ENCODE measurements at places on chromosomes 11 and 22.

DNA sequence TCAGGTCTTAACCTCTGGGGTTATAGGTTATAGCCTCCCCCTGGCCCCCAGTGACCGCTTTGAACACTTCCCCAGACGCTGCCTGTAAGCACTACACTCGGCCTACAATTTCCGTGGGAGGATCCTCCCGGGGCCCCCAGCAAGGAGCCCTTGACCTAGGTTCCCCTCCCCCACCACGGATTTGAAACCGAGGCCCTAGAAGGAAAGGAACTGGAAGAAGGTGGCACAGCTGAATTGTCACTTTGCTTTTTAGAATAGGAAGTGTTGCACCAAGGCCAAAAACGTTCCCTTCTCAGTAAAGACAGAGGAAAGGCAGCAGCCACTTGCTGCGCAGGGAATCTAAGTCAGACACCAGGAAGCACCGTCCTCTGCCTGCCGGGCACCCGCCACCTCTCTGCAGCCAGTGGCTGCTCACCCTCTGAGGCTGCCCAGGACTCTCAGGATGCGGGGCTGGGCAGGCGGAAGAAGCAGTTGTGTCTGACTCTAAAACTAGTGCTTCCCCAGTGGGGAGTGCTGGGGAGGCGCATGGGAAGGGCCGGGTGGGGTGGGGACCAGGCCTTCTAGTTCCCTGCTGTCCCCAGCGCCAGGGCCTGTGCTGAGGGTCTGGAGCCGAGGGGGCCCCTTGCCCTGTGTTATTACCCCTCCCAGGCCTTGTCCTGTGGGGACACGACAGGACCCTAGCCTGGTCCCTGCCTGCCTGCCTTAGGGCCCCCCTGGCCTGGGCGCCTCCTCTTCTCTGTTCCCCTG, 7.9 kb upstream of the FLRT1 start:
- DNase-seq: no peak

DNA sequence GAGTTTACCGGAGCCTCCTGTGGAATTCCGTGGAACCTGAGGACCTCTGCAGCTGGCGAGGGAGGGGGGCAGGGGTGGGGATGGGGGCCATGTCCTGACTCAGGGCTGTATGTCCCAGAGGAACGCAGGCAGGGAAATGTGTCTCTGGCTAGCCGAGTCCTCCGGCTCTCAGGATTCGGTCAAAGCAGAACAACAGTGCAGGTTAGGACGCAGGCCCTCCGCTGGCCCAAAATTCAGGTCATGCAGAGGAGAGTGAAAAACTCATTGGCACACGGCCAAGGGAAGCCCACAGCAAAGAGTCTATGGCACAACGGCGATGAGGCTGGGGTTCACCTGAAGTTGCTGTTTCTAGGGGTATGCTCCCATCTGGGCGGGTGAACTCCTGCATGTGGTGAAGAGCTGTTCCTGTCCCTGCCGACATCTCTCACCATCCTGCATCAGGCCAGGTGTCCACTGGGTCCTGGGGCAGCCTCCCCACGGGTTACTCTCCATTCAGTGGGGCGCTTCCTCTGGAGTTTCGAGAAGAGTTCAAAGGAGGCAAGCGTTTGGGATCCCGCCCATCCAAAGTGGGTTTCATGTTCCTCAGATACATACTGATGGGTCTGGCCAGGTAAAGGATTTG, 1055.3 kb downstream of the BRD1 start:
- no peak for DNase-seq

- DNase-seq: no peak
Observed at GRCh38 chr11:16859651-16860050, 121.2 kb downstream of the C11orf58 start.

DNA sequence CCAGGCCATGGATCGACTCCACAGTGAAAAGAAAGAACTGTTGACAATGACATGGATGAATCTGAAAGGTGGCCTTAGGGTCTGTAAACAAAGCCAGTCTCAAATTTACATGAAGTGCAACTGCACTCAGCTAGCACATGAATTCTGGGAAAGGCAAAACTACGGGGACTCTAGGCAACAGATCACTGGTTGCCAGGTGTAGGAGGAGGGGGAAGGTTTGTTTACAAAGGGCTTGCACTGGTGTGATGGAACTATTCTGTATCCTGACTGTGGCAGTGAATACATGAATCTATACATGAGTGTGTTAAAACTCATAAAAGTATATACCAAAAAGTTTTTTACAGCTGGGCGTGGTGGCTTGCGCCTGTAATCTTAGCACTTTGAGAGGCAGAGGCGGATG, 27.3 kb downstream of the ALX4 start:
- DNase-seq: no peak

DNA sequence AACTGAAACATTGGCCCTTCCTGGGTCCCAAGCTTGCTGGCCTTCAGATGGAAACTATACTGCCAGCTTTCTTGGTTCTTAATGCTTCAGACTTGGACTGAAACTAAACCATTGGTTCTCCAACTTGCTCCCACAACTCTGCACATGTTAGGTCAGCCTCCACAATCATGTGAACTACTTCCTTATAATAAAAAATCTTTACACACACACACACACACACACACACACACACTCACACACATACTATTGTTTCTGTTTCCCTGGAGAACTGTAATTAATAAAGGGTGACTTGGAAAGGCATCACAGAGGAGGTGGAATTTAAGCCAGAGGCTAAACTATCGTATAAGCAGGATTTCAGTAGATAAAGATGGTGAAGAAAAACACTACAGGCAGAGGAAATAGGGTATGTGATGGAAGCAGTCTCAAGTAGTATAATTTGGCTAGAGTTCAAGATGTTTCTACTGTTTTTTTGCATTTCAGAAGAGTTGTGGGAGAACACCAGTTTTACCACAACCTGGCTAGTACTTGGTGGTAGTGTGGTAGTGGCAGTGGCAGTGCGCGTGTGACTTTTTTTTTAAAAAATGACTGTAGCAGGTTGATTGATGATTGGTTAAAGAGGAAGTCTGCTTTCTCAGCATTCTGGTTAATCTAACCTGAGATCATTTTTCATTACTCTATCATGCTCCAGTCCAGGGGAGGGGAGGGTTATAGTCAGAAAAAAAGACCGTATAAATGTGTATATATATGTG, 70.1 kb downstream of the PDE3B start:
- DNase-seq: no peak

- DNase-seq: no peak
Observed at GRCh38 chr22:17780116-17780740, 6.0 kb upstream of the BID start.
